ENCODE measurements at places on chromosomes 4 and X.

GRCh38 chrX:63761639-63762038, 23.4 kb downstream of the ARHGEF9 start:
- no peak for DNase-seq

DNA sequence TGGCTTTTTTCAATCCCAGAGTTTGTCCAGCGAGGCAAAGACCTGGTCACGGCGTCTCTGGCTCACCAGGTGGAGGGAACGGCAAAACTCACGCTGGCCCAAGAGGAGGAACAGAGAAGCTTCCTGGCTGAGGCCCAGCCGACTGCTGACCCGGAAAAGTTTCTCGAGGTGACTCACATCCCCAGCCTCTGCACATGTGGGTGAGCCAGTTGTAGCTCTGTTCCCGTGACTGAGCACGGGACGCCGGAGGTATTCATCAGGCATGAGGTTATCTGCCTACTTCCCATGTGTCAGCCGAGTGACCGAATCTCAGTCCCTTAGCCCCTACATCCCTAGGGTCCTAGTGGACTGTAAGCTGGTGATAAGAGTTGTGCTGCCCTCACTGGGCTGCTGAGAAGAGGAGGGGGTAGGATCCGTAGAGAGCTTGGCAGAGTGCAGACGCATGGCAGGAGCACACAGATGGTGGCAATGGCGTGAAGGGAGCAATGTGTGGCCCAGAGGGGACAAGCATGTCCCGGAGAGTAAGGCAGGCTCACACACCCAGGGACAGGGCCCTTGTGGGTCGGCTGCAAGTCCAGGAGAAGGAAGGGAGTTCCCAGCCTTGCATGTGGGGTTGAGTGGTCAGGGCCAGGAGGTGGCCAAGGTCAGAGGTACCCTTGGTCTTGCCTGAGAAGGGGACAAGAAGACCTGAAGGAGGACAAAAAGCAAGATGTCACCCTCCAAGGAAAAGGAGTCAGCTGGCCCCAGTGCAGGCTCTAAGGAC, 42.9 kb downstream of the EVC start:
- peak; percentile 26 for DNase-seq

- no peak for DNase-seq
Measured at GRCh38 chr4:53477038-53477565, 99.7 kb downstream of the FIP1L1 start.

DNA sequence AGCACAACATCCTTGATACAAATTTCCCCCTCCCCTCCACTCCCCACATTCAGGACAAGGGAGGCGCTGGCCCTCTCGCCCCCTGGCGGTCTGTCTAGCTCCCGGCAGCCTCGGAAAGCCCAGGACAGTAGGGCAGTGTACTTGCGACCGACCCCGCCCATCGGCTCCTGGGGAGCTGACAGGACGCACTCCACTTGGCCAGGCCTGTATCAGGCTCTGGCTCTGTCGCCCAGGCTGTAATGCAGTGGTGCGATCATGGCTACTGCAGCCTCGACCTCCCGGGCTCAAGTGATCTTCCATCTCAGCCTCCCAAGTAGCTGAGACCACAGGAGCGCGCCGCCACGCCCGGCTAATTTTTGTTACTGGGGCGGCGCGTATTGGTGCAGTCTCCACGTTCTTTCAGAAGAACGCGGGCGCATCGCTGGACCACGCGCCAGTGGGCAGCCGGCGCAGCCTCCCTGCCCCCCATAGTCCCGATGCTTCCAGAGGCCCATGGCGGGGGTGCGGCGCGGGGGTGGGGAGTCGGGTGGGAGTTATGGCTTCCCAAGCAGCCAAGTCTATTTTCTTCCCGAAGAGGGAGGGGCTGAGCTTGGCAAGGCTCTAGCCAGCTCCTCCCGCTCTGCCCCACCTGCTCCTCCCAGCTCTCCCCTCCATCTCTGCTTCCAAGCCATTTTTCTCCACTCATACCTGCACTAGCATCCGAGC, 7.8 kb upstream of the AKAP14 start:
- DNase-seq, result peak; percentile 69

DNA sequence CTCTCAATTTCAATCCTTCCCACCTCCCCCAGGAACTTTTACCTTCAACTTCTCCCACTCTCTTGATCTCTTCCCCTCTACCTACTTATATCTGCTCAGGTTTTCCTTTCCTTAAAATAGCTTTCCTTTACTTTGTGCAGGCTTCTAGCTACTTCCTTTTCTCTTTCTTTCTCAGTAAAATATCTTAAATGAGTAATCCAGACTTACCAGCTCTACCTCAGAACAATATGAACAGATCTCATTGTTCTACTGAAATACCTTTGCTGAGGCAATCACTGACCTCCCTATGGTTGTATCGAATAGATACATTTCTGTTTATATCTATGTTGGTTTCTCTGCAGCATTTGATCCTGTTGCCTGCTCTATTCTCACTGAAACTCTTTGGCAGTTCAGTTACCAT, 86.7 kb upstream of the WDR44 start:
- no peak for DNase-seq

DNA sequence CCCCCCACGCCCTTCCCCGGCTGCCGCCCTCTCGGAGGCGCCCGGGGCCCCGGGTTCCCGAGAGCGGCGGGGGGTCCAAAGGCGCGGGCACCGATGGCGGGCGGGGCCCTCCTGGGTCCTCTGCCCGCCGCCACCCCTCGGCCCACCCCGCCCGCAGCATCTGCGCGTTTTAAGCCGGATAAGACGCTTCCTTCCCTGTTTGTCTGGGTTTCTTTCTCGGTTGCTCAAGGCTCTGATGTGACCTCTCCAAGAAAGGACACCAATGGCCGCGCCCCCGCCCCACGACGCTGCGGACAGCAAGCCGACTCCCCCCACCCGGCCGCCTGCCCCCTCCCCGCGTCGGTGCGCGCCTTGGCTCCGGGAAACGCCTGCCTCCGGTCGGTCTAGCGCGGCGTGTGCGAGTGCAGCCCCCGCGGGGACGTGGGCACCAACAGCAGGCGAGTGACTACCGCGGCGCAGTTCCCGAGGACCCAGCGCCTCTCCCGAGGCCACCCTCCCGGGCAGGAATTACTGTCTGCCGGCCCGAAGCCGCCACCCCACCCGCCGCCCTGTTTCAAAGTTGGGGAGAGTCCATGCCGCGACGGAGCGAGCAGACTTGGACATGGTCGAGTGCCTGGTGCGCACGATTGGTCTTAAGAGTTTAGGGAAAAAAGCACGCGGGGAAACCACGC, 21.1 kb upstream of the HMX1 start:
- no peak for DNase-seq
